ENCODE measurements at places on chromosomes 2 and 18. TPM values are rescaled to one million over a fixed set of nuclear protein-coding genes. Genes with fewer than 3 reads are reported as not detected.

The NABP1 gene
- total RNA-seq: 47.6 TPM

The IL18R1 gene
- total RNA-seq: 4.0 TPM

The ICOS gene
- total RNA-seq: not detected

The MRO gene
- total RNA-seq: not detected

The ADAM23 gene
- 38.5 TPM for total RNA-seq

The ATG9A gene
- 62.2 TPM for total RNA-seq

The TMEM169 gene
- not detected for total RNA-seq

The PLA2R1 gene
- 14.4 TPM for total RNA-seq

The ANKRD12 gene
- total RNA-seq: 25.4 TPM

The IER3IP1 gene
- total RNA-seq: 16.4 TPM

The DTNA gene
- total RNA-seq: 15.3 TPM

The TIMM21 gene
- total RNA-seq: 36.7 TPM

The OR6B2 gene
- total RNA-seq: not detected

The NOSTRIN gene
- total RNA-seq: not detected

The PDCD1 gene
- not detected for total RNA-seq

The REG1B gene
- total RNA-seq: not detected

The DDX18 gene
- 50.4 TPM for total RNA-seq

The ADGRF3 gene
- total RNA-seq: 0.18 TPM

The IL36RN gene
- not detected for total RNA-seq

The GCG gene
- total RNA-seq: not detected

The PARD3B gene
- 30.9 TPM for total RNA-seq

Measured in endothelial cell of umbilical vein (primary cell).